ENCODE measurements at places on chromosomes 6 and 20.

DNA sequence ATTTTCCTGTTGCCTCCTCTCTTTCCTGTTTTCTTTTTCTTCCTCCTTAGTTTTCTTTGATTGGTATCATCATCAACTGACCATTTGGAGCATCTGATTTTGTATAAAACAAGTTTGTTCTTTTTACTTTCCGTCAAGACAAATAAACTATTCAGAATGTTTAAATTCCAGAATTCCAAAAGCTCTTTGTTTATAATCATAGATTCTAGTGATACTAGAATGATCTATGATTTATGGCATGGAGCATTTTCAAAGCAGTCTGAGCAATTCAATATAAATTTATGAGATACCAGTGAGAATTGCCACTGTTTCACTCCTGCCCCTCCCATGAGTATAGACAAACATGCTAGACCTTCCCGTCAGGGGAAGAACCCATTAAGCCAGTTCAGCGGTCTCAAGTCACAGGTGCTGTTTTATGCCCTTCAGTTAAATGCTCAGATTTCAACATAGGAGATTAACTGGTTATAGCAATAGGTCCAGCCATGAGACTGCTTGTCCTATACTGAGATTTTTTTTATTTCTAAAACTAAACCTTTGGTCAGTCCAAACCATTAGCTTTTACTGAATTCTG lies 60.7 kb downstream of the GRIK2 start:
- DNase-seq = no peak
- H3K4me3 ChIP-seq = no peak overlapping the region
- no peak overlapping the region for H3K27ac ChIP-seq
- H3K36me3 ChIP-seq = no peaks in the 10 kb centered on the region

- H3K4me3 ChIP-seq = no peak overlapping the region
- H3K27me3 ChIP-seq = no peaks in the 10 kb centered on the region
- H3K36me3 ChIP-seq = no peaks in the 10 kb centered on the region
- no peak for DNase-seq
- no peak overlapping the region for H3K27ac ChIP-seq
These were observed 69.6 kb upstream of the HDGFL1 start for GRCh38 chr6:22499815-22500214.

GRCh38 chr20:53654932-53655624 lies 61.4 kb upstream of the ZNF217 start:
- H3K36me3 ChIP-seq = no peaks in the 10 kb centered on the region
- H3K4me3 ChIP-seq = no peak overlapping the region
- H3K27me3 ChIP-seq = no peaks in the 10 kb centered on the region
- DNase-seq = no peak
- H3K4me1 ChIP-seq = peaks cover 67% of the 10 kb centered on the region
- peak overlapping the region; percentile 54 for H3K27ac ChIP-seq

DNA sequence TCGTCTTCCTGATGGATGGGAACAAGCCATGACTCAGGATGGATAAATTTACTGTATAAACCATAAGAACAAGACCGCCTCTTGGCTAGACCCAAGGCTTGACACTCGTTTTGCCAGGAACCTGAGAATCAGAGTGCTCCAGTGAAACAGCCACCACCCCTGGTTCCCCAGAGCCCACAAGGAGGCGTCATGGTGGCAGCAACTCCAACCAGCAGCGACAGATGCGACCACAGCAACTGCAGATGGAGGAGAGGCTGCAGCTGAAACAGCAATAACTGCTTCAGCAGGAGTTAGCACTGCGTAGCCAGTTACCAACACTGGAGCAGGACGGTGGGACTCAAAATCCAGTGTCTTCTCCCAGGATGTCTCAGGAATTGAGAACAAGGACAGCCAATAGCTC lies 100.9 kb upstream of the SAMD5 start:
- peaks cover 6% of the 10 kb centered on the region for H3K27me3 ChIP-seq
- H3K4me1 ChIP-seq = no peaks in the 10 kb centered on the region
- no peak for DNase-seq
- no peak overlapping the region for H3K4me3 ChIP-seq

GRCh38 chr20:13325033-13325432 lies 104.0 kb downstream of the ISM1 start:
- peaks cover 11% of the 10 kb centered on the region for H3K27me3 ChIP-seq
- H3K36me3 ChIP-seq = peaks cover 4% of the 10 kb centered on the region
- peak overlapping the region; percentile 25 for H3K27ac ChIP-seq
- H3K4me1 ChIP-seq = peaks cover 27% of the 10 kb centered on the region

DNA sequence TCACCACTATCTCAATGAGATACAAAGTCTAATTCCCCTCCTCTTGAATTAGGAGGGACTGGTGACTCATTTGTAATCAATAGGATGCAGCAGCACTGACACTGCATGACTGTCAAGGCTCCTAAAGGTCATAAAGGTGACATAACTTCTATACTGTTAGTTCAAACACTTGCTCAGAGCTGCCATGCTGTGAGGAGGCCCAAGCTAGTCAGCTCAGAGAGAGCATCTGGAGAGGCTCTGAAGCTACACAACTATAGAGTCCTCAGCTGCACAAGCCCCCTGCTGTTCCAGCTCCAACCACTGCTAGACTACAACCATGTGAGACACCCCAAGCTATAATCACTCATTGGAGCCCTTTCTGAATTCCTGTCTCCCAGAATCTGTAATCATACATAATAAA lies 17.0 kb upstream of the HEY2 start:
- peaks cover 26% of the 10 kb centered on the region for H3K27me3 ChIP-seq
- no peak overlapping the region for H3K27ac ChIP-seq
- no peak overlapping the region for H3K4me3 ChIP-seq
- no peaks in the 10 kb centered on the region for H3K4me1 ChIP-seq

DNA sequence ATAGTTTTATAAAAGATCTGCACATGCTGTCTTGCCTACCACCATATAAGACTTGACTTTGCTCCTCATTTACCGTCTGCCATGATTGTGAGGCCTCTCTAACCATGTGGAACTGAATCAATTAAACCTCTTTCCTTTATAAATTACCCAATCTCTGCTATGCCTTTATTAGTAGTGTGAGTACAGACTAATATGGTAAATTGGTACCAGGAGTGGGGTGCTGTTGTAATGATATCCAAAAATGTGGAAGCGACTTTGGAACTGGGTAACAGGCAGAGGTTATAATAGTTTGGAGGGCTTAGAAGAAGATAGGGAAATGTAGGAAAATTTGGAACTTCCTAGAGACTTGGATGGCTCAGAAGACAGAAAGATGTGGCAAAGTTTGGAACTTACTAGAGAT lies 64.2 kb upstream of the TFAP2D start:
- DNase-seq = no peak
- no peak overlapping the region for H3K27ac ChIP-seq
- H3K36me3 ChIP-seq = no peaks in the 10 kb centered on the region
- H3K4me1 ChIP-seq = no peaks in the 10 kb centered on the region

- H3K27me3 ChIP-seq = peaks cover 2% of the 10 kb centered on the region
- no peak overlapping the region for H3K4me3 ChIP-seq
- H3K4me1 ChIP-seq = peaks cover 12% of the 10 kb centered on the region
- H3K27ac ChIP-seq = no peak overlapping the region
- H3K36me3 ChIP-seq = no peaks in the 10 kb centered on the region
These were observed 79.8 kb upstream of the CHD6 start for GRCh38 chr20:41697861-41698559.

GRCh38 chr20:47396762-47397476 lies 40.4 kb upstream of the ZMYND8 start:
- H3K27ac ChIP-seq = no peak overlapping the region
- DNase-seq = no peak
- H3K4me1 ChIP-seq = peaks cover 15% of the 10 kb centered on the region
- no peak overlapping the region for H3K4me3 ChIP-seq
- H3K27me3 ChIP-seq = no peaks in the 10 kb centered on the region
- H3K36me3 ChIP-seq = no peaks in the 10 kb centered on the region

DNA sequence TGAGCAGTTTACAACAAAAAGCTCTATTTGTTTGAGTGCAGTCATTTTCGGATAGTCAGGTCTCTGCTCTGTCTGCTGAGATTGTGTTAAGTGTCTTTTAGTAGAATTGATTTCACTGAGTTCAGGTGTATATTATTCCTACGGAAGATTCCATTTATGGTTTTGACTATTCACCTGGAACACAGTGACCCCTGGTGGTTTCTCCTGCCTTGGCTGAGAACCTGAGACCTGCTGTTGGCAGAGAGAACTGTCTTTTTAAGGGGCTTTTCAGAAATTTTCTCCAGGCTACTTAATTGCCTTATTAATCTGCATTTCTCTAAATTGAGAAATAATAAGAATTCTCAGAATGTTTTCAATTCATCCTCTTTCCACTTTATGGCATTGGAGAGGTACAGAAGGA lies 508.0 kb downstream of the TBC1D32 start:
- H3K27me3 ChIP-seq = no peaks in the 10 kb centered on the region
- no peak overlapping the region for H3K4me3 ChIP-seq
- H3K4me1 ChIP-seq = no peaks in the 10 kb centered on the region
- H3K27ac ChIP-seq = no peak overlapping the region
- peak; percentile 5 for DNase-seq
- no peaks in the 10 kb centered on the region for H3K36me3 ChIP-seq

GRCh38 chr6:2771079-2771478 lies 5.9 kb downstream of the WRNIP1 start:
- no peak overlapping the region for H3K27ac ChIP-seq
- peaks cover 60% of the 10 kb centered on the region for H3K36me3 ChIP-seq
- H3K27me3 ChIP-seq = no peaks in the 10 kb centered on the region

Measured in activated naive CD8-positive, alpha-beta T cell treated with anti-CD3 and anti-CD28 coated beads, Interleukin-2, amount 50 U/mL, for 24 hours (primary cell).